SHP77 treated with DMSO at 0.1 percent for 48 hours (cell line): ENCODE measurements at places on chromosomes 5 and 9.

DNA sequence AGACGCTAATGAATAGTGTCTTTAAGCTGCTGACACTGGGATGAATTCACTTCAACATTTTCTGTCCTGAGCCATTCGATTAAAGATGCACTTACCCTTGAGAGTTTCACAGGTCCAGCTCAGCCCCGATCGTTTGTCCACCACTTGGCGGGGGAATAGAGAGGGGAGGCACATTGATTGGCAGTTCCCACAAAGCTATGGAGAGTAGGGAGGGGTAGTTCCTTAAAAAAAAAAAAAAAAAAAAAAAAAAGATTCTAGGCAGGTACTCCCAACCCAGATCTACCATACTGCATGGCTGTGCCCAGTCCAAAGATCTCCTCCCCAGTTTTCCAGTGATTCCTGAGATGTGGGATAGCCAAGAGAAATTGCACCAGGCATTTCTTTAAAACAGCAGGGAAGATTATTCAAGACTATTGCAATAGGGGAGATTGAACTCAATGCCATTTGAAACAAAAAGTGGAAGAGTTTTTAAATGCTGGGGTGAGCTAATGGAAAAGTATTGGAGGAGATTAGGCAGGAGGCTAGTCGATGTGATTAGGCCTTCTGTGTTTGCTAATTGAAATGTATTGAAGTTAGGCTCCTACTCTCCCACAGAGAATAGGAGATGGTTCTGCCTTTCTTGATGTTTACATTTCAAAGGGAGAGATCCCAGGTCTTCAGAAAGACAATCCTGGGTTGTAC lies 2217.4 kb upstream of the WWC1 start:
- no peak for DNase-seq

GRCh38 chr9:116156621-116157314 lies 3.2 kb downstream of the PAPPA start:
- DNase-seq = no peak

DNA sequence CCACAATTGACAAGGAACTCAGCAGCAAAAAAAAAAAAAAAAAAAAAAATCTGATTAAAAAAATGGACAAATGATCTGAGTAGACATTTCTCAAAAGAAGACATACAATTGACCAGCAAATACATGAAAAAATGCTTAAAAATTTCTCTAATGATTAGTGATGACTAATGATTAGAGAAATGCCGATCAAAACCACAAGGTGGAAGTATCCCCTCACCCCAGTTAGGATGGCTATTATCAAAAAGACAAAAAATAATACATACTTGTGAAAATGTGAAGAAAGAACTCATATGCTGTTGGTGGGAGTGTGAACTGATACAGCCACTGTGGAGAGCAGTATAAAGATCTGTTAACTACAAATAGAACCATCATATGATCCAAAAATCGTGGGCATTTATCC lies 245.3 kb downstream of the OSTF1 start:
- no peak for DNase-seq

- DNase-seq = no peak
These were observed 19.0 kb downstream of the OLFML2A start for GRCh38 chr9:124795881-124796431.

- DNase-seq = no peak
These were observed 14.1 kb downstream of the ADRB2 start for GRCh38 chr5:148840531-148840930.

- no peak for DNase-seq
These were observed 52.3 kb downstream of the RGS3 start for GRCh38 chr9:113515862-113516261.

DNA sequence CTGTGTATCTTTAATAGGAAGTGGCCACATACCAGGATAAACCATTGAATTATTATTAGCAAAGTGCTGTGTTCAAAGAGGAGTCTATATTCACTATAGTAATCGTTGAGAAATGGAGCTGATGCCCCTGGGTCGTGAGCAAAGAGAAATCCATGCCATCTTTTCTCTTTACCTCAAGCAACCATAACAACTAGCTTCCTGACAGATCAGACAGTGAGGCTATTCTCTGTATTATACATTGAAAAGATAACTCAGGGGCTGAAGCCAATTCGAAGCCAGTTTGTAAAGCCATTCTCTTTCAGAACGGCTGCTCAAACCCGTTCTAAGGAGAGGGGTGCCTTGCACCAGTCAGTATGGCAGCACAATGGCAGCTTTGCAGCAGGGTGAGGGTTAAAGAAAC lies 680.6 kb downstream of the SEMA5A start:
- DNase-seq = no peak
